Placental pericyte (primary cell): ENCODE measurements at places on chromosomes 7 and 10. TPM values are rescaled to one million over a fixed set of nuclear protein-coding genes. Genes with fewer than 3 reads are reported as not detected.

Gene RAB19
- total RNA-seq = not detected in 2 replicates

Gene NRG3
- under 0.01 and 0.22 TPM in 2 replicates for total RNA-seq

Gene TAS2R3
- 0.72 and 2.0 TPM in 2 replicates for total RNA-seq

Gene NPFFR1
- total RNA-seq = not detected in 2 replicates

Gene SPDYE2
- total RNA-seq = not detected in 2 replicates

Gene RPEL1
- total RNA-seq = under 0.01 TPM in 1 of 2 replicates, not detected in the other

Gene AMZ1
- 0.88 and 3.3 TPM in 2 replicates for total RNA-seq

Gene ARL4A
- 19.3 and 23.3 TPM in 2 replicates for total RNA-seq

Gene BAIAP2L1
- 9.0 and 10.2 TPM in 2 replicates for total RNA-seq

Gene IL15RA
- 10.7 and 11.2 TPM in 2 replicates for total RNA-seq

Gene TAF5
- 2.6 and 7.7 TPM in 2 replicates for total RNA-seq

Gene INA
- 0.66 and 3.7 TPM in 2 replicates for total RNA-seq
